ENCODE measurements at places on chromosomes 11 and 22. TPM values are rescaled to one million over a fixed set of nuclear protein-coding genes. Genes with fewer than 3 reads are reported as not detected.

Gene SHANK3
- total RNA-seq, result 2.9 TPM

Gene CHRDL2
- 0.44 TPM for total RNA-seq

Gene JHY
- total RNA-seq, result 2.8 TPM

Gene GAS2
- total RNA-seq, result 35.2 TPM

Gene FOSL1
- total RNA-seq, result 4.7 TPM

Gene TSGA10IP
- total RNA-seq, result not detected

Gene OR6A2
- 0.08 TPM for total RNA-seq

Gene RFPL2
- total RNA-seq, result 0.48 TPM

DNA sequence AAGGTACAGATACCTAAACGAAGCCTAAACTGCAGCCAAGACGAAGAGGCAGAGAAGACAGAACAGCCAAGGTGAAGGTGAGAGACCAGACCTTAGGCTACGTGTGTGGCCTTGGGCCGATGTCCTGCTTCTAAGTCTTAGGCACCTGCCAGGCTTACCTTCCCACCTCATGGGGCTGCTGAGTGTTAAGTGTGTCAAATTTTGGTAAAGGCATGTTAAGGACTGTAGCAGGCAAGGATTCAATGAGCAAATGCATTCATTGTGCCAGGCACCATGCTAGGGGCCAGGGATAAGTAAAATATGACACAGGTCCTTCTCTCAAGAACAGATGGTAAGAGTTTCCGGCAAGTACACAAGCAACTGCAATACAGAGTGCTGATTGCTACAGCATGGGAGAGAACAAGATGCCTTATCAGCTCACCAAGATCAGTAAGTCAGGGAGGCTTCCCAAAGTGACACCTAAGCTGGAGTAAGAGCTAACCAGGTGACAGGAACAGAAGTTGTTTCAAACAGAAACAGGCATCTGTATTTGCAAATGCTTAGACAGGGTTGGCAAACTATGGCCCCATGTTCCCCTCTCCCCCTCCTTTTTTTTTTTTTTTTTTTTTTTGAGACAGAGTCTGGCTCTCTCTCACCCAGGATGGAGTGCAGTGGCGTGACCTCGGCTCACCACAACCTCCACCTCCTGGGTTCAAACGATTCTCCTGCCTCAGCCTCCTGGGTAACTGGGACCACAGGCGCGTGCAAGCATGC lies 46.7 kb downstream of the CLTCL1 start:
- DNase-seq, result no peak

DNA sequence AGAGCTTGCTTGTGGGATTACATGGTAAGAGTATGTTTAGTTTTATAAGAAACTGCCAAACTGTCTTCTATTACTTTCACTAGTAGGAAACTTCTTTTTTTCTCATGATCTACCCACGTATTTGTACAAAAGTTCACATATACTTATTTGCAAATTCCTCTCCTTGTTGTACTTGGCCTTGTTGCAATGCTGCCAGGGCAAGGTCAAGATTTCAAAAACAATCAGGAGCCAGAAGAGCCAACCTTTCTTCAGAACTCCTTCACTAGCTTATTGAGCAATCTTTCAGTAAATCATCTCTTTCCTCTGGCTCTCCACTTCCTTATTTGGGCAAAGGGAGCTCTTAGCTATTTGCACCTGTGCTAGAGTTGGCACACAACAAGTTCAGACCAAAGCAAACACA lies 9.7 kb downstream of the SRSF8 start:
- DNase-seq, result peak; percentile 40

- no peak for DNase-seq
Observed at GRCh38 chr11:62601122-62601371, 618 bp downstream of the MTA2 start.

GRCh38 chr22:45804986-45805325 lies 133.3 kb downstream of the ATXN10 start:
- DNase-seq, result no peak

DNA sequence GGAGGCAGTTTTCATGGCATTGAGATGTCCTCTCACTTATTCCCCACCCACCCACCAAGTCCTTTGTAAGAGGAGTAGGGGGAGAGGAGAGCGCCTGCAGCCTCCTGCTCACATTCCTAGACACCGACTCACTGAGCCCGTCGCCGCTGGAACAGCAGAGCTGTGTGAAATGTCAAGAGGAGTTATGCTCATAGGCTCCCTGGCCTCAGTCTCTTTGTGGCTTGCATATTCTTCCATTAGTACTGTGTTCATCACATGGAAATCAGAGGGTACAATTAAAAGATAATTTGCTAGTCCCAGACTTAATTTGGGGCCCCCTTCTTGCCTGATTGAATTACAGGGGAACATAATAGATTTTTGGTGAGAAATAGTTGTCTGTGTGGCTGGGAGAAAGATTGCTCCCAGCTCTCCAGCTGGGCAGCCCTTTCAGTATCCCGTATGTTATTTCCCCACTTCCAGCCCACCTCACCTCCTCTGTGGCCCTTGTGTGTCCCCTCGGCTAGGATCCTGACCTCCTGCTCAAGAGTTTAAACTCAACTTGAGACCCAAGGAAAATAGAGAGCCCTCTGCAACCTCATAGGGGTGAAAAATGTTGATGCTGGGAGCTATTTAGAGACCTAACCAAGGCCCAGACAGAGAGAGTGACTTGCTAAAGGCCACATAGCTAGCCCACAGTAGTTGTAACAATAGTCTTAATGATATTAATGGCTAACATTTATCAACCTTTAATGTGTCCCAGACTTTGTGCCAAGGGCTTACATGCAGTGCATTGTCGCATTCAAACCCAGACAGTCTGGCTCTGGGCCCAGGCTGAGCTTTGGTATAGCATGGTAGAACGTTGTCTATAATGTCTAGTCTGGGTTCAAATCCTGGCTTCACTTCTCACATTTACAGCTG lies 32.2 kb downstream of the LIMK2 start:
- peak; percentile 63 for DNase-seq

DNA sequence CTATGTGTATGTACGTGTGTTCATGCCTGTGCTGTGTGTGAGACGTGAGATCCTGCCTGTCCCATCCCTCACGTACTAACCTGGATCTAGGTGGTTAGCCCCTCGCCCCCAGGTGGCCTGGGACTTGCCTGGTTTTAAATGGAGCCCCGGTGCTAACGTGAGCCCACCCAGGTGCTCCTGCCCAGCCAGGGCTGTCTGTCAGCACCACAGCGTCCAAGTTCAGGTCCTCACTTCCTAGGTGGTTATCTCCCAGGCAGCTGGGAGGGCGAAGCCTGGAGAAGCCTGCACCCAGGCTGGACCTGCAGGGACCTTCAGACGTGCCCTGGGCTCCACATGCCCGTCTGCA lies 86.0 kb downstream of the KCNQ1 start:
- no peak for DNase-seq

DNA sequence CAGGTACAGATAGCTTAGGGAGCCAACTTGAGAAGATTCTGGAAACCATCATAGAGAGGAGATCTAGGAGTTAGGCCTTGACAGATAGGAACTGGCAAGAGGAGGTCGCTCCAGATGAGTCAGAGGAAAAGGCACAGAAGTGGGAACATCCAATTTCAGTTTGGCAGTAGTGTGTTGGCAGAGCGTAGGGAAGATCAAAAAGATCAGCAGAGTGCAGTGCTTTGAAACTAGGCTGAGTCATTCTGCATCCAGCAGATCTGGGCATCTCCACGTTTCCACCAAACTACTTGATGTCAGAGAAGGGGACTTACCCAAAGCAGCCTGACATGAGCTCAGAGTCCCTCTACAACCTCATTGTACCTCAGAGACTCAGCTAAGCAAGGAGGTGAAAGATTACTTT lies 58.5 kb downstream of the GAB4 start:
- no peak for DNase-seq

- no peak for DNase-seq
Observed at GRCh38 chr11:57231539-57232253, 5.4 kb downstream of the APLNR start.

DNA sequence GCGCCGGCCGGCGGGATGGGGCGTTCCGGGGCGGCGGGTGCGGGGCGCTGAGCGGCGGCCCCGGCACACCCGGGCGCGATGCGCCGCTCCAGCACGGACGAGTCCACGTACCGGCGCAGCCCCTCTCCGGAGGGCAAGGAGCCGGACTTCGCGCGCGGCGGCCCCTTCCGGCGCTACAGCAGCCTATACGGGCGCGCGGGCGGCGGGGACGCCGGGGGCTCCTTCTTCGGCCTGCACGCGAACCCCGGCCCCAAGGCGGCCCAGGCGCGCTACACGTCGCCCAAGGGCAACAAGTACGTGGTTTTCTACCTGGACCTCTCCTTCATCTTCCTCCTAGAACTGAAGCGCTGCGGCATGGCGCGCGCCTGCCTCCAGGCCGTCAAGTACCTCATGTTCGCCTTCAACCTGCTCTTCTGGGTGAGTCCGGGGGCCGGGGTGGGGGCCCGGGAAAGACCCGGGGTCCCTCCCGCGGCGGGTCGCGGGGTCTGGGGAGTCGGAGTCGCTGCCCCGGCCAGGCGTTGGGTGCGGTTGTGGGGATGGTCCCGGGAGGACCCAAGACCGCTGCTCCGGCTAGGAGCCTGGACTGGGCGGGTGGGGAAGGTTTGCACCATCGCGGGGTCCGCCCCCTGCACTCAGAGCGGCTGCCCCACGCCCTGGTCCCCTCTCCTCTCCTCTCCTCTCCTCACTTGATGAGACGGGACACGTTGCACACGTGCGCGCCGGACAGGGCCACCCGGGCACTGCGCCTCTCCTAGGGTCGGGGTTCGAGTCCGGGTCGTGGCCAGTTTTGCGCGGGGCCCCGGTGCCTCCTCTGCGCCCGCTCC lies 7.5 kb downstream of the TSPAN4 start:
- peak; percentile 47 for DNase-seq

- DNase-seq, result peak; percentile 75
Observed at GRCh38 chr11:12167061-12168000, 56.9 kb downstream of the MICAL2 start.

- no peak for DNase-seq
Observed at GRCh38 chr11:122917311-122917710, 34.8 kb downstream of the JHY start.

DNA sequence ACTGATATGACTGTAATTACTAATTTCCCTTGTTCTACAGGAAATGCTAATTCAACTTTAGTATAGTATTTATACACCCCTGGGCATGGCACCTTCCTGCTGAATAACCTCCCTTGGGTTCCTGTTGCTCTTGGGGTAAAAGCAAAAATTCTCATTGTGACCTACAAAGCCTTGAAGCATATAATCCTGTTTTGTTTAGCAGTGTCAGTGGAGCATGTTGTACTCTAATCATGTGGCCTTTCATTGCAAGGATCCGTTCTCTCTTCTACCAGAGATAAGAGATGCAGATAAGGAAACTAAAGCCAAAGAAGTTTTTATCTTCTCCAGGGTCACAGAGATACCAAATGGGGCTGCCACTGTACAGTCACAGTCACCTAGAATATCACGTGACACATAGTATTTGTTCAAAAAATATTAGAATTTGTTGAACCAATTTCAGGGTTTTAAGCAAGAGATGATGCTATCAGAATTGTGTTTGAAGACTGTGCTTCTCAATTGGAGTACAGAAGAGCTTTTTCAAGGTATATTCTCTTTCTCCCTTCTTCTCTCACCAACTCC lies 25.1 kb downstream of the CSRP3 start:
- no peak for DNase-seq

Measured in hepatocyte (in vitro differentiated cells).